Cortex of kidney (tissue), 1 donor: ENCODE measurements at places on chromosomes 16 and 17.

- DNase-seq, result no peak
These were observed 220.5 kb downstream of the PARN start for GRCh38 chr16:14409563-14409962.

DNA sequence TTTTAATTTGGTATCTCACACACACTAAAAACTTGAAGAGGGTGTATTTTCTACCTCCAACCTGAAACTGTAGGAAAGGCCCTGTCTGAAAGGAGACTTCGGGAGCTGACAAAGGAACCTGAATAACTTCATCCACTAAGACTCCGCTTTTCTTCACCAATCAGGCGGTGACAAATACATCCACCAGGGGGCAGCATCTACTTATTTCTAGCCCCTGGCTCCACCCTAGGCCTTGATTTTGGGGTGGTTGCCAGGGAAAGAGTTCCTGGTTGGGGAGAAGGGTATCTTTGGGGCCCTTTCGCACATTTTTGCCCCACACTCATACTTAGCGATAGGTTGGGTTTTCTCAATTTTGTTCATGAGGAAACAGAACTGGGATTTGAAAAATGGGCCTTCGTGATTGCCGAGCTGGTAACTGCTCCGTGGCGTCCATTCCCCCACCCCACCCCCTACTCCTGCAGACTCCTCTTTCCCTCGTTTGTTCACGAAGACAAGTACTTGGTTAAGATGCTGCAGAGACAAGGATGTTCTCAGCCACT, 4.8 kb upstream of the ARL4D start:
- no peak for DNase-seq

DNA sequence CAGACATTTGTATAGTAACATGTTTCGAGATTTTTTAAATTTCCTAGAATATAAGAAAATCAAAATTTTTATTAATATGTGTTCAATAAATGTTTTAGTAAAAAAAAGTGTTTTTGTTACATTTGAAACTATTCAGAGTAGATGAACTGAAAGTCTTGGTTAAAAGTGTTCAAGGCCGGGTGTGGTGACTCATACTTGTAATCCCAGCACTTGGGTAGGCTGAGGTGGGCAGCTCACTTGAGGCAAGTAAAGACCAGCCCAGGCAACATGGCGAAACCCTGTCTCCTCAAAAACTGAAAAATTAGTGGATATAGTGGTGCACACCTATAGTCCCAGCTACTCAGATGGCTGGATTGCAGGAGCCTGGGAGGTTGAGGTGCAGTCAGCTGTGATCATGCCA, 16.8 kb upstream of the PHKG2 start:
- DNase-seq, result no peak

DNA sequence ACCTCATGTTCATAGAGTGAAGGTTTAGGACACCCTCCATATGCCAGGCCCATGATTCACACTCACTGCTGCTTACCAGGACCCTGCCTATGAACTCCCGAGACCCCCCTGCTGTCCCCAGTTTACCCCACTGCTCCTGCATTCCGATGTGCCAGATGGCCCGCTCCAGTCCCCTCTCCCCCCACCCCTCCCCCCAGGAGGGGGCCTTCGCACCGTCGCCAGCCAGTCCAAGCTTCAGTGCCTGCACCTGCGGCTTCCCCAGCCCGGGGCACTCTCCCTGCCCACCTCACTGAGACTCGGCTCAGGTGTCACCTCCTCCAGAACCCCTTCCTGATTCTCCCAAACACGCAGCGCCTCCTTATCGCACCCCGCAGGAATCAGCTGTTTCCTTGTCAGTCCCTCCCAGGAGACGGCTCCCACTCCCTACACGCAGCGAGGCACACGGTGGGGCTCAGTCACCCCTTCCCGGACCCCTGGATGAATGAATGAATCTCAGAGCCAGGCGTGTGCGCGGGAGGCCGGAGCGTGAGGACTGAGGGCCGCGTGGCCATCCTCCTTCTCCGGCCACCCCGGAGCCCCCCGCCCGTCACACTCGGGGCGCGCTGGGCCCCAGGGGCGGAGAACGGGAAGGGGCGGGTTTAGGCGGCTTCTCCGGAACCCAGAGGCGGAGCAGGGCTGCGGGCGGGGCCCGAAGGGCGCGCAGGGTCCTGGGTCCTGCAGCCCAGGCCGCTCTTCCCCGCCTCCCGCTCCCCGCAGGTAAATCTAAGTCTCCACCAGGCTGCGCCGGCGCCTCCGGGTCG, 1.6 kb downstream of the MYO1C start:
- DNase-seq, result no peak

DNA sequence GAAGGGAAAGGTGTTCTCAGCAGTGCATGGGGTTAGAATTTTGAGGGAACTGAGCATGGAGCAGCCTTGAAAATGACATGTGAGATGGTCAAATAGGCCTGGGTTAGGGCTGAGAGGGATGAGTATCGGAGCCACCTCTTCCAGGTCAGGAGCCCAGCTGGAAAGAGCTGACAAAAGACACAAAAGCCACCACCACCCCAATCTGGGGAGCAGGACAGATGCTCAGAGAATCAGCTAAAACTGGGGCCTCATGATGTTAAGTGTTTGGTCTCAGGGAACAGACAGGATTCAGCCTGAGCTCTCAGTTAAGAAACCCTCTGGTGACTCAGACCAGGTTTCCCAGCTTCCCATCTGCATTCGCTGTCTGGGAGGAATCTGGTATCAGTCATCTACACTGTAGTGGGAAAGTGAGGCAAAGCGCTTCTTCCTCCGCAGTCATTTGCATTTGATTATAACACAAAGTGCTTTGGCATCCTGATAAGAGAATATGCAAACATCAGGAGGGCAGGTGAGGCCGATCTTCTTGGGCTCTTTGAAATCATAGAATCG, 2.6 kb downstream of the WNT9B start:
- DNase-seq, result no peak

DNA sequence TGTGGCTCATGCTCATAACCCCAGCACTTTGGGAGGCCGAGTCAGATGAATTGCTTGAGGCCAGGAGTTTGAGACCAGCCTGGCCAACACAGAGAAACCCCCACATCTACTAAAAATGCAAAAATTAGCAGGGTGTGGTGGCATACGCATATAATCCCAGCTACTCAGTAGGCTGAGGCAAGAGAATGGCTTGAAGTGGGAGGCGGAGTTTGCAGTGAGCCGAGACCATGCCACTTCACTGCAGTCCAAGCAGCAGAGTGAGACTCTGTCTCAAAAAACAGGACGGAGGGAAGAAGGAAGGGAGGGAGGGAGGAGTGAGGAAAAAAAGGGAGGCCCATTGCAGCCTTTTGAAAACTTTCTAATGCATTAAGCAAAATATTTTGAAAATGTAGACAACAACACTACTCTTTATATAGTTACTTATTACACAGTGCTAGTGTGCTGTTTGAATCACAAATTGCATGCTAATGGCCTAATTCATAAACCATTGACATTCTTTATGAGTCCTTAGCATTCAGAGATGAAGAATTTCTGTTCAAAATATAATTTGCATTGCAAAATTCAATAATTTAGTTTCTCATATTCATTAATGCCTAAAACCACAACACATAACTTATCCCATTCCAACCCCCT, 59.4 kb downstream of the TMEM114 start:
- no peak for DNase-seq

DNA sequence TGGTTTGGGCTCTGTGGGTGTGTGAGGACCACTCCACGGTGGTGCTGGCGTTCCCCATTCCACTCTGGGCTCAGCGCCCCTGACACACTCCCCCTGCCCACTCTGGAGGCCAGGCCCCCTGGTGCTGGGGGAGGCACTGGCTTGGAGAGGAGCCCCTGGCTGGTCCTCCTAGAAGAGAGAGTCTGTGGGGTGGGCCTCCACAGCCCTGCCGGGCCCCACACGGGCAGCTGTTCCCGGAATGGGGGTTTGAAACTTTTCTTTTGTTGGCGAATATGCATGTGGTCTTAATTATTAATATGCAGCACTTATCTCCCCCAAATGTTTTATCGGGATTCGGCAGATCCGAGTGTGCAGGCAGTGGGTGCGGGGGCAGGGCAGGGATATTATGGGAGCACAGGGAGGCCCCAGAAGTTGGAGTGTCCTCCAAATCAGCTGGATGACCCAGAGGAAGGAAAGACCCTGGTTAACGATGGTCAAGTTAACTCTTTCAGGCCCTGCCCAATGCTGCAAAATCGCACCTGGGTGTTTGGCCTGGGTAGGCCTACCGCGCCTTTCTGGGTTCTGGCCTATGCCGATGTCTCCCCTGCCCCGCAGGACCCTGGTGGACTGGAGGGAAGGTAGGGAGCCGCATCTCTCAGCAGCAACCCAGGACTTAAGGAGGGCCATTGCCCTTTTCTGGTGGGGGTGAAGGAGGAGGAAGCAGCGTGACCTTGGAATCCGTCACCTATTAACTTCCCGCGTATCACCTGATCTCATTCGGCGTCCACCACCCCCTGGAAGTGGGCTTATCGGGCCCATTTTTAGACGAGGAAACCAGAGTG, 36.0 kb downstream of the TMEM235 start:
- DNase-seq, result no peak

GRCh38 chr17:74459622-74460021, 6.8 kb upstream of the CD300A start:
- no peak for DNase-seq

- DNase-seq, result no peak
These were observed 7.7 kb upstream of the SLC38A8 start for GRCh38 chr16:84050316-84050715.

- DNase-seq, result no peak
These were observed 672.5 kb upstream of the KIF2B start for GRCh38 chr17:53150101-53150698.

DNA sequence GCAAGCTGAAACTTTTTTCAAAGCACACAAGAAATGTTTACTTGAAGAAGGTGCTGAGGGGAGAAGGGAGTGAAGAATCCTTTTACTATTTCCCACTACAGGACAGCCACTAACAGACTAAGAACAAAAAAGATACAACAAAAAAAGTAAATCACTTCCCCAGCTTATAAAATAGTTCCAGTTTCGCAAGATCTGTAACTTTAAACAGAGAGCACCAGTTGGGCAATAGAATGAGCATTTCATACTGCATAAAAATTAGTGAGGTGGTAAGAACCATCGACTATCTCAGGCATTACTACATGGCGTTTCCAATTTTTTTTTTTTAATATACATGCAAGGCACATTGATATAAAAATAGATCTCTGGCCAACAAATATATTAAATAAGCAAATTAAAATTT, 11.1 kb downstream of the CRYBA1 start:
- no peak for DNase-seq

GRCh38 chr17:65824901-65825300, 263.5 kb upstream of the AXIN2 start:
- no peak for DNase-seq

DNA sequence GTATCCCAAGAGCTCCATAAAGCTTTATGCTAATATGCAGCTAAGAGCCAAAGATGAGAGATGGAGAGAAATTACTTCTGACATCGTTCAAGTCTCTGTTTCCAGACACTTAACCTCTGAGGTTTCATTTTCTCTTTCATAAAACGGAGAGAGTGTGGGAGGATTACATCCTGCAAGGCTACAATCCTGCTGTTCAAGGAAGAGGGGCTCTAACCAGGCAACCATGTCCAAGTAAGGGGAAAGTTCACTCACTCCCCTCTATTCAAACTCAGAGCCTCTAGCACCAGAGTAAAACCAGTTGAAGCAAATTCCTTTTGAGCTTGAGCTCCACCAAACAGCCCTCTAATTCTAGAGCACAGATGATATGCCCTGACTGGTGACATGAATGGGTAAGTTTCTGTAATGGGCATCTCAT, 397.4 kb downstream of the NPIPA8 start:
- no peak for DNase-seq

DNA sequence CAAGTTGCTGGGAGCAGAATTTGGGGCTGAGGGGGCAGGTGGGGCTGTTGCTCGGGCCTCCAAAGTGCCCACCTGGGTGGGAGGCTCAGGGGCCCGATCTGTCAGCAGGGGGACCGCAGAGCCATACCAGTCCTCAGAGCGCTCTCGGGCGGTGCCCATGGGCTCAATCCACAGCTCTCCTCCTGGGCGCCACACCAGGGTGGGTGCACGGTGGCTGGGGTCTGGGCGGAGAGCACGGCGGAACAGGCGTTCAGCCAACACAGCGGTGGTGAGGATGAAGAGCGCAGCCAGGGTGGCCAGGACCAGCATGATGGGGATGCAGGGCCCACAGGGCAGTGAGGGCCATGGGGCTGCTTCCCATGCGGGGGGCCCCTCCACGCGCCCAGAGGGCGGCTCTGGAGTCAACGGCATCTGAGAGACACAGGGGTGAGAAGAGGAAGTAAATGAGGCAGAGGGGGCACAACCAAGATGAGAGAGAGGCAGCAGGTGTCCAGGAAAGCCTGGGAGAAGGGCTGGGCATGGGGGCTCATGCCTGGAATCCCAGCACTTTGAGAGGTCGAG, 1.2 kb downstream of the C16orf54 start:
- no peak for DNase-seq

- DNase-seq, result no peak
These were observed 9.0 kb downstream of the VPS9D1 start for GRCh38 chr16:89711601-89712273.

DNA sequence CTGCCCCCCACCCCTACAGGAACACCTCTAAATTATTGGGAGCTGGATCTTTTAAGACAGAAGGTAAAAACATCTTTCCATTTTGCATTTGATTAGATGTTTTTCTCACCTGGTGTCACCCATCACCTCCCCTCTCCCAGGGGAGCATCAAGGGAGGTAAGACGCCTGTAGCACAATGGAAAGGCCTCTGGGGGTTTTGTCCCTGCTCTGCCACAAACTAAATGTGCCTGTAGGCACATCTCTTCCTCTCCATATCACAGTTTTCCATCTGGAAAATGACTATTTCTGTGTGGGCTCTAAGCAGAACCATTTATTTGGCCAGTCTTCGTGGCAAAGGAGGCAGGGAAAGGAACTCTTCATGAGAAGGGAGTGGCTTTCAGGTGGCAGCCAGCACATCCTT, 76.6 kb downstream of the GNAO1 start:
- DNase-seq, result no peak

DNA sequence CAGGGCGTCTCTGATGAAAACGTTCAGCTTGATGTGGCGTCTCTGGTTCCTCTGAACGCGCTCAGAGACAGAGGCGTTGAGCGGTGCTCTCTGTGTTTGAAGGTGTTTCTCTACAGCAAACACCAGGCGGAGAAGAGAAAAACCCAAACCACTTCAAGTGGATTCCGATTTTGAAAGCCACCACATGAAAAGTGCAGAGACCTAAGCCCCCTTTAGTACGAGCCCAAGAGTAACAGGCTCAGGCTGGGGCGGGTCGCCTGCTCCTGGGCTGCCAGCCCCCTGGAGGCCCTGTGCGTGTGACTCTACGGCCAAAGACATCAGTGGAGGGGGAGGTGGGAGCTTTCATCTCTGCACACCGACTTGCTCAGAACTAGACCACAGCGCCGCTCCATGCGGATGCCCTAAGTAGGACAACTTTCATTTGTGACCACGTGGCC, 328.4 kb downstream of the MAF start:
- no peak for DNase-seq

- DNase-seq, result no peak
These were observed 36.2 kb downstream of the MPHOSPH6 start for GRCh38 chr16:82133798-82134197.
